ENCODE measurements at places on chromosomes 7 and 10.

DNA sequence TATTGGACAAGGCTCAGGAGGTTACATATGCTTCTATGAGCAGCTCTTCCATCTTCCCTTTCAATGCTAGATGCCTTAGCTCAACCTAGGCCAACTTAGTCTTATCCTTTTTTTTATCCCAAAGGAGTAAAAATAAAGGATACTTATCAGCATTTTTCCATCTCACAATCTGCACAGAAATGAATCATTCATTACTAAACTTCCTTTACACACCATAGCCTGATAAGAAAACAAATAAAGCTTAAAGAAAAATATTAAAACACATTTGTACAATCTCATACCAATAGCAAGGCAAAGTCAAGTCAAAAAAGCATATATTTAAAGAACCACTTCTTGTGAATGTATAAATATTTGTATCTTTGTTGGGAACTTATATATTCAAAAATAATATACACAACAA is 407.4 kb downstream of the GRM8 start:
- DNase-seq: no peak

- no peak for DNase-seq
Measured at GRCh38 chr7:157153260-157153659, 14.5 kb downstream of the UBE3C start.

DNA sequence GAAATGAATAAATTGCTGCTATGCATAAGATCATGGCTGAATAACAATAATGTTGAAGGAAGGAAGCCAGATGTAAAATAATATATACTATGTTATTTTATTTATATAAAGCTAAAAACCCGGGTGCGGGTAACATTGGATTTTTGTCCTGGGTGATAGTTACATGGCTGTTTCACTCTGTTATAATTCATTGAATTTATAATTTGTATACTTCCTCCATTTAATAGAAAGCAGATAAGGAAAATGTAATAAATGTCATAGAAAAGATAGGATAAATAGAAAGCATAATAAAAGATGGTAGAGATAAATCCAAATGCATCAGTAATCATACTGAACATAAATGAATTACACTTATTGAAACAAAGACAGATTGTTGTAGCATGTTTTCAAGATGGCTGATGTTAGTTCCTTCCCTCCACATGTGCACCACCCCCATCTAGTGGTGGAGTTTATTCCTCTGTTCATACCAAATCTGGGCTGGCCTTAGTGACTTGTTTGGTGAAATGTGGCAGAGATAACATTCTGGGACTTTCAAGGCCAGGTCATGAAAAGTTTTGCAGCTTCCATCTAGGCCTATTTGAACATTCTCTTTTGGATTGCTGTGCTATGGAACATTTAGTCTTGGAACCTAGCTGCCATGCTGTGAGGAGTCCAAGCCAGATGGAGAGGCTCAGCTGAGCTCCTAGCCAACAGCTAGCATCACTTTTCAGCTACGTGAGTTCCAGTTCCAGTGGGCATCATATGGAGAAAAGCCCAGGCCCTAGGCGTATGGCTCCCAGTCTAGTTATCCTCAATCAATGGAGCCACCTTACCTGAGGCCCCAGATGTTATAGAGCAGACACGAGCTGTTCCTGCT is 46.9 kb downstream of the AHCYL2 start:
- peak; percentile 57 for DNase-seq

DNA sequence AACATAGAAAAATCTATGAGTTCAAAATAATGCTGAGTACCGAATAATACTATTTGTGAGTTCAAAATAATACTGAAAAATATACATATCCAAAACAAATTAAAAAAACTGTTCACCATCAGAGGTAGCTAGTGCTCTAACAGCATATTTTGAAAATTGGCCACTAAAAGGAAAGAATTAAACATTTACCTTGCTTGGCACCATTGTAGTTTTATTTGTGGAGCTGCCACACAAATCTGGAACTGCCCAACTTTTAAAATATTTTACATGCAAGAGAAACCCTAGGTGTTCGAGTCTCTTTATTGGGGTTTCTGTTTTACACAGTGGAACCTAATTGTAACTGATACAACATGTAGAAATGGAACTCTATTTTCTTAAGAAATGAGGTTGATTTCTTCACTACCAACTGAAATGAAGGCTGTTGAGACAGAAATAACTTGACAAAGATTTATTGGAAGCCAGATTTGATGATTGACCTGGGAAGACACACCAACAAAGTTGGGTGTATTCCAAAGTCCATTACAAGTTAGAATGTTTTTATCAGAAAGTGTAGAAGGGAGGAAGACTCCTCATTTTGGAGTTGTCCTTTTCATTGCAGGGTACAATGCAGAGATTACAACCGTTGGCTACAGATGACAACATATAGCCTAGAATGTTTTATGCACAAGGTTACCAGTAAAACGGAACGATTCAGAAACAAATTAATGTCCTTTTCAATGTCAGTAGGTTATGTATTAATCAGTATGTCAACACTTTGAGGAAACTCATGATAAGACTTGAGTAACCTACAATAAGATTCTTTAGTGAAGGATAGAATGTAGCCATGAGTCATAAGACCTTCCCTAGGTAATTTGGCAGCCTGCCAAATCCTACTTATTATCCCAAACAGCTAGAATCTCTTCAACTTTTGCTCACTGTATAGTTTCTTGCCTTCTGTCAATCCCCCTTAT is 73.8 kb upstream of the PAPSS2 start:
- DNase-seq: peak; percentile 25

GRCh38 chr7:18508443-18509427 is 13.2 kb downstream of the HDAC9 start:
- no peak for DNase-seq

DNA sequence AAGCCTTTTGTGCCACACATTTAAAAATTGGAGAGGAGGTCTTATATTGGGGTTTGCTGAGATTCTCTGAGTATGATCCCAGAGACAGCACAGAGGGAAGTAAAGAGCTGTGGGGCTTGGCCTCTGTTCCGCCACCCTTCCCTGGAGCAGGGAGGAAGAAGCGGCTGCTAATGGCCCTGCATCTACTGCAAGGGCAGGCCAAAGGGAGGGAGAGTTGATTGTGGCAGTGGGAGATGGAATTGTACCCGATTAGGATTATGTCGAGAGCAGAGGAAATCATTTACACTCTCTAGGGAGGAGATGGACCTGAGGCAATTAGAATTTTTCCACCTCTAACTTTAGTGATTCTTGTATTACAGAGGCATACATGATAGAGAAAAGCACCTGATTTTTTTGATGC is 28.8 kb downstream of the CYP17A1 start:
- DNase-seq: no peak

DNA sequence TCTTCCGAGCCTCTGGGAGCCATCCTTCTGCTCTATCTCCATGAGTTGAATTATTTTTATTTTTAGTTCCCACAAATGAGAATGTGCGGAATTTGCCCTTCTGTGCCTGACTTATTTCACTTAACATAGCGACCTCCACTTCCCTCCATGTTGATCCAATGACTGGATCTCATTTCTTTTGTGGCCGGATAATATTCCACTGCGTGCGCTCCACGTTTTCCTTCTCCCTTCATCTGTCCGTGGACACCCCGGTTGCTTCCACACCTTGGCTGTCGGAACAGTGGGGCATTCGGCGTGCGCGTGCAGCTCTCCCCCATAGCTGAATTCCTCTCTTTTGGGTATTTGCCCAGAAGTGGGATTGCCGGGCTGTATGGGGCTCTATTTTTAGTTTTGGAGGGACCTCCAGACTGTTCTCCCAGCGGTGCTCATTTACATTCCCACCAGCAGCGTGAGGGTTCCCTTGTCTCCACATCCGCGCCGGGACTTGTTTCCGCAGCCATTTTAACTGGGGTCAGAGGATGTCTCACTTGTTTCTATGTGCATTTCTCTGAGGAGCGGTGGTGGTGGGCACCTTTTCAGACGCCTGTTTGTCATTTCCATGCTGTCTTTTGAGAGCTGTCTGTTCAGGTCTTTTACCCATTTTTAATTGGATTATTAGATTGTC is 51.0 kb upstream of the SUN1 start:
- DNase-seq: no peak

- DNase-seq: no peak
Measured at GRCh38 chr10:12484941-12485805, 135.8 kb downstream of the CAMK1D start.

DNA sequence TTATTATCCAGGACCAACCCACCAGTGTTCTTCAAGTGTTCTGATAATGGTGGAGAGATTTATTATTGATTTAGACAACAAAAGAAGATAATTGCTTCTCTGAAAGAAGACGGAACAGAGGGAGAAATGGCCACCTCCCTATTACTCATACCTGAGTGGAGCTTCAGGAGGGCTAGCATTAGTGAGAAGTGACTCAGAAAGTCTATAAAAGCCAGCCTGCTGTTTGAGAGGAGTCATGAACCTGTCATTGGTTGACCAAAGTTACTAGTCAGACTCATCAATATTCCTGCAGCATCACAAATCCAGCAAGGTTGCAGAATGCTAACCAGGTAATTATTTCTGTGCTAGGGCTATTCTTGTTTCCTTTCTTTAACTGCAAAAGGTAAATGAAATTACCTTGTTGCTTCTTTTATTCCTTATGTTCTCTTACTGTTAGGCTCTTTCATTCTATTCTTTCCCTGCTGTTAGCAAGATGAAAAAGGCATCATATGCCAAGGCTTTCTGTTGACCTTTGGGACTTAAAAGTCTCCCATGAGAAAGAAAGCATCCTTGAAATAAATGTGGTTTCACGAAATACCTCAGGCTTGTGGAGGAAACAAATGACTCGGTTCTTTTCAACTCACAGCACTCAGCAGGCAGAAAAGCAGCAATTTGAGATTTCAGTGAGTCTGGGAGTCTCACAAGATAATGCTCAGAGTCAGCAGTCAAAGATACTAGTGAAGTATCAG is 256.4 kb upstream of the PHYHIPL start:
- no peak for DNase-seq

- DNase-seq: no peak
Measured at GRCh38 chr10:34403512-34403911, 411.6 kb downstream of the PARD3 start.

DNA sequence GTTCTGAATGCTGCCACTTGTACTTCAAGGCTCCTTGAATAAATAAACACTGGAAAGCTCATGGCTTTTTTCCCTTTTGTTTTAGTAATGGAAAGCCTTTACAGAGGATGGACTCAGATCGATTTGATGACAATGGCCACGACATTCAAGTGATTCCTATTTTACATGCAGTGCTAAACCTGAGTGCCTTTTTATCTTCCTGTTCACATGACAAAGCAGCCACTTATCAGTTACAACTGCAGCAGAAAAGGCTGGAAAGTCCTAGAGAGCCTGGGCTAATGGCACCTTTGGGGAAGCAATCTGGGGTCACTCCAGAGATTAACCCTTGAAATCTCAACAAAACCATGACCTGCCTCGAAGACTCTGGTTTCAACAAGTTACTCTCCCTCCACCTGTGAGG is 249.0 kb upstream of the AUTS2 start:
- DNase-seq: no peak

DNA sequence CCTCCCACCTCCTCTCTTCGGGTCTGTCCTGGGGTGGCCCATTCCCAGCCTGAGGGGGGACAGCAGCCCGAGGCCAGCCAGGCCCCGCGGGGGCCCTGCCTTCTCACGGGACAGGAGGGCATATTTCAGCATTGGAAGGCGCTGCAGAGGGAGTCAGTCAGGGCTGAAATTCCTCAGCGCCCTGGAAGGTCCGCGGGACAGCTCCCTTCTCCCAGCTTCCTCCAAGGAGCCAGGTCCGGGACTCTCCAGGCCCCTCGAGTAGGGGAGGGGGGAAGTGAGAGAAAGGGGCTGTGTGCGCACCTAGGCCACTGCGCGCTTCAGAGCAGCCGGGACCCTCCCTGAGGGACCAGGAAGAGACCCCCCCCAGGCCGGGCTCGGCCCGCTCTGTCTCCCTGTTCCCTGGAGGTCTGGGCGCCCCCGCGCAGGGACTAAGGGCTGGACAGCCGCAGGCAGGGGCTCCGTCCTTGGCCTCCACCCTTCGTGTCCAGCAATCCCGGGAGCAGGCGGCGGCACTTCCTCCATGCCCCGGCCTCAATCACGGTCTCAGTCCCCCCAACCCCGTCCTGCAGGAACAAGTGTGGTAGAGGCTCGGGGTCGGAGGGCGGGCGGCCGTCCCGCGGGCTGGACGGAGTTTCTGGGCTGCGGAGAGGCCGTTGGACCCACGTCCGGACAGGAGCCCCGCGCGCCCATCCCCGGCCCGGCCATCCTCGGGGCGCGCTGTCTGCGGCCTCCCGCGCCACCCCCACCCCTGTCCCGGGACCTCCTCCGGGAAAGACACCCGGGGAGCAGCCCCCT is 6.0 kb upstream of the ELFN1 start:
- no peak for DNase-seq

DNA sequence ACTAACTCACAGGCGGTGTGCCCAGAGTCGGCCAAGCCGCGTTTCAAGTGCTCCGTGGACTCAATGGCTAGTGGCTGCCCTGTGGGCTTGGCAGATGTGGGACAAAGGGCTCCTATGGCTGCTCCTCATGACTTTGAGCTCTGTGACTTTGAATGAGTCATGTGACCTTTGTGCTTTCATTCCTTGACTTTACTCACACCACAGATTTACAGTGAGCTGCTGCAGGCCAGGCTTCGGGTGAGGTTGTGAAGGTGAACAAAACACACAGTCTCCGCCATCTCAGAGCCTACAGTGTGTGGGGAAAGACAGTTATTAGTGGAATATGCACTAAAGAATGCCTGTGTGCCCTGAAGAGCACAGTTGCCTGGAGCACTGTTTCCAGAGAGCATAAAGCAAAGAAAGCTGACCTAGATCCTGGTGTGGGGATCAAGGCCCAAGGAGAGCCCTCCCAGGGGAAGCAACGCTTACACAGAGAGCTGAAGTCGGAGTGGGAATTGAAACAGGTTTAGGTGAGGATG is 29.7 kb upstream of the PLEKHA1 start:
- DNase-seq: no peak

- DNase-seq: no peak
Measured at GRCh38 chr7:144857463-144857862, 21.6 kb upstream of the TPK1 start.

DNA sequence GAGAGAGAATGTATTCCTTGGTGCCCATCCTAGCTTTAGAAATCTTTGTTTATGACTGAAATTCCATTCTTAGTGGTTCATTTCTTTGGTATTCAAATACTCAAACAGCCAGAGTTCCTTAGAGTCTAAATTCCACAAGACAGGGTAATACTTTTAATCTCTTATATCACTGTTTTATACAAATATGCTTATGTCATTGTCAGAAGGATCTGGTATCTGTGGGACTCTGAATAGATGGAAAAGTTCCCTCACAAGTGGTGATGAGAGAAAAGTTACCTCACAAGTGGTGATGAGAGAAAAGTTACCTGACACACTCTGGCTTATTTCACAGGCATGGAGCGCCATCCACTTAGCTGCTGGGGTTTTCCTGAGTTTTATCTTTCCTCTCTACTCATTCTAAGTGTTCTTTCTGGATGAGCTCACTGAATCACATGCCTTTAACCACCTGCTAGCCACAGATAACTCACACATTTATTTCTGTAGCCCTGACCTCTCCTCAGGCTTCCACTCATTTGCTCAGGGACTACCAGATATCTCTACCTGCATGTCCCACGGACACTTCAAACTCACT is 784.0 kb downstream of the SUGCT start:
- no peak for DNase-seq

- DNase-seq: no peak
Measured at GRCh38 chr10:114172776-114173602, 1.0 kb downstream of the CCDC186 start.

All from HEK293T (cell line).